Right hindlimb (tissue), 1 donor: ENCODE measurements at places on chromosomes 2 and 18.

DNA sequence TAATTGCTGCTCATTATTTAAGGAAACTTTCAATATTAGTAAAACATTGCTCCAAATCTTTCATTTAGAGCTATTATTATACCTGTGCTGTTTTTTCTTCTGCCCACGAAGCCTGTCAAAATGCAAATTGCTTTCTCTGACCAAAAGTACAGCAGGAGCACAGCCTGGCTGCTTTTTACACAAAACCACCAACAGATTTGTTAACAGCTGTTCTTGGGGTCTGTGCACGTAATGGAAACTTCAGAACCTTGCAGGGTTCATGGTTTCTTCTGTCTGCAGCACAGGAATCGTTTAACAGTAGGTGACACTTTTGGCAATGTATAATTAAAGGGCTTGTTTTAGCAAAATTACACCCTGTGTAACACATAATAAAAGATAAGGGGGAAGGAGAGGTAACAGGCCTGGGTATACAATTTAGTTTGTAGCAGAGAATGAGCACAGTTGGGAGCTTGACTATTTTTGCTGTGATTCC is 447.3 kb downstream of the KCNJ3 start:
- DNase-seq = no peak

DNA sequence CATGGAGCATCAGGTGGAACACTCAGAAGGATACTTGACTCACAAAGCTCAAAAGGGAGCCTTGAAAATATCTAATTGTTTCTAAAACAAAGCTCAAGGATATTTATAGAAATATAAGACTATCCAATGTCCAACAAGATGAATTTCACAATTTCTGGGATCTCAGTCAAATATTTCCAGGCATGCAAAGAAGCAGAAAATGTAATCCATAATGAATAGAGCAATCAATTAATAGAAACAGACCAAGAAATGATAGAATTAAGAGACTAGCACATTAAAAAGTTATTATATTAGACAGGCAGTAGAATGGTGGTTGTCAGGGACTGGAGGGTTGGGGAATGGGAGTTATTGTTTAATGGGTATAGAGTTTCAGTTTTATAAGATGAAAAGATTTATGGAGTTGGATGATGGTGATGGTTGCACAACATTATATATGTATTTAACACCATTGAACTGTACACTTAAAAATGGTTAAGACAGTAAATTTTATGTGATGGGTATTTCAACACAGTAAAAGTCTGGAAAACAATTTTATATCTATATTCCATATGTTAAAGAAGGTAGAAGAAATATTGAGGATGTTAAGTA is 189.9 kb upstream of the PIEZO2 start:
- no peak for DNase-seq

- DNase-seq = no peak
Measured at GRCh38 chr2:28638102-28638501, 113.5 kb upstream of the PPP1CB start.

GRCh38 chr2:229900012-229900411 is 21.8 kb downstream of the TRIP12 start:
- DNase-seq = no peak

DNA sequence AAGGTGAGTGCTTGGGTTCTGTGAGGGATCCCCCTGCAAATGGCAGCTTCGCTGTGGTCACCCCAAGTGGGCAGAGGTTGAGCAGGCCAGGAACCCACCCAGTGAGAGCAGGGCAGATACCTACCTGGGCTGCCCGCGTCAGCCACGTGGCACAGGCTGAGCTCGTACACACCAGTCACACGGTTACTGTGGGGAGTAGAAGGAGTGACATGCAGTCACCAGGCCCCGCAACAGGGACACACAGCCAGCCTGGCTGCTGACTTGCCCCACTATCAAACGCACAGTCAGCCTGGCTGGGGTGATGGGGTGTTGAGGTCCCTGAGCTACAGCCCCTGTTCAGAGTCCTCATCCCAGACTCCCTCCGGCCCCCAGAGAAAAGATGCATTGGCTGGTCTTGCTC is 32.2 kb downstream of the AQP12A start:
- DNase-seq = no peak

- no peak for DNase-seq
Measured at GRCh38 chr2:126930970-126931590, 32.4 kb downstream of the TEX51 start.
